Stimulated activated CD4-positive, alpha-beta T cell treated with anti-CD3 and anti-CD28 coated beads, TNF-alpha, amount 100 ng/mL, for 1 hour (primary cell): ENCODE measurements at places on chromosomes 2 and 18.

DNA sequence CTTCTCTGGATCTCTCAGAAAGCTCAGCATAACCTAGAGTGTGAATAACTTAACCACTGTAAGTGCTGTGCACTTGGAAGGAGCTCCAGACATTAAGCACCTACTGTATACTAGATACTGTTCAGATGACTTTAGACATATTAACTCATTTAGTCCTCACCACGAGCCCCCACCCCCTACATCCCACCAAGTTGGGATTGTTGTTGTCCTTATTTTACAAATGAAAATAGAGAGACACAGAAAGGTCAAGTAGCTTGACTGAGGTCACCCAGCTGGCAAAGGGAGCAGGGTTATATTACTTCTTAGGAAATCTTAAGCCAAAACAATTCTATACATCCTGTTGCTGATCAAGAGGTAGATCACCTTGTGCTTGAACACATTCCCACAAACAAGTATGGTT, 234.2 kb upstream of the SMAD2 start:
- no peak for DNase-seq

- no peak for DNase-seq
These were observed 162.9 kb upstream of the KYNU start for GRCh38 chr2:142714600-142714999.

- no peak for DNase-seq
These were observed 447.6 kb upstream of the POU3F3 start for GRCh38 chr2:104406261-104406726.

- no peak for DNase-seq
These were observed 514.5 kb upstream of the CDH2 start for GRCh38 chr18:28691496-28691840.

- no peak for DNase-seq
These were observed 167.9 kb upstream of the SPATS2L start for GRCh38 chr2:200138391-200139124.

DNA sequence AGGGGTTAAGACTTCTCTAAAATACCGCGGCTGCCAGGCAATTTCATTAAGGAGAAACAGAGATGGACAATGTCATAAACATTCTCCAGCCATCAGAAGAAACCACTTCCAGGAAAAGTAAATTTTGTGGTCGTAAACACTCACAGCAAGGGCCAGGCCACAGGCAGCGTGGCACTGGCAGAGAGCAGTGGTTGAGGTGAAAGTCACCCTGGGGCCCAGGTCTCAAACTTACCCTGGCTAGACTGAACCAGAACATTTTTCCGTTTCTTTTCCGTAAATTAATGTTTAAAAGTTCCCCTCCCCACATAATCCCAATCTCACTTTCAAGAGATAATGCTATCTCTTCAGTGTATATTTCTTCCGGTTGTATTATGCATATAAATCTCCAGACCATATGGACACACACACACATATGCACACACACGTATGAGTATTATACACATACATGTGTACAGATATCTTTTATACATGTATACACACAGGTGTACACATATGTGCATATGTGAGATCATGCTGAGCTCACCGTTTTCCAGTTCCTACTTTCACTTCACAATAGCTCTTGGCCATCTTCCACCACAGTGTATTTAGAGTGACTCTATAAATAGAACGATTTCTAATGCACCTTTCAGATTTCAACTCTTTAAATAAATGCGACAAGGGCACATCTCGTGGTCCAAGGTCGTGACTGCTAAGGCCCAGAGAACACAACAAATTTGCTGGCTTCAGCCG, 90.1 kb downstream of the MALT1 start:
- DNase-seq: no peak

DNA sequence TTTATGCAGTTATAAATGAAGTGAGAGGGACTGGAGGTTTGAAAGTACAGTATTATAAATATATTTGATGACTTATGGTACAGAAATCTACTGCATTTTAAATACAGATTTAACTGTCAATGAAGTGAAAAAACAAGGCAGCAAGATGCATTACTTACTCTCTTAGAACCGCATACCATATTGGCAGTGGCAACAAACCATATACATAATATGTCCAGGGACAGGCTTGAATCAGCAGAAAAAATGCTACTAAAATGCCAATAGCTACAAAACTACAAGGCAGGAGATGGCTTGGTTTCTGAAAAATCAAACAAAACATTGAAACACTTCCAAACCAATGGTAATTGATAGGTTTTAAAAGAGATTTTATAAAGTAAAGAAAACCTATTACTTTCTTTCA, 77.2 kb downstream of the PIGN start:
- DNase-seq: no peak
